T-helper 2 cell treated with Interferon-gamma antibody and Interleukin-4, amounts not matched to agents 5 μg/mL and 100 μg/mL, for 36 hours (primary cell): ENCODE measurements at places on chromosomes 1 and 21.
A peak's percentile ranks its signal among the peaks of the same experiment; 100 is the strongest.

GRCh38 chr1:165891111-165891860, 63.9 kb downstream of the UCK2 start:
- no peak for DNase-seq

DNA sequence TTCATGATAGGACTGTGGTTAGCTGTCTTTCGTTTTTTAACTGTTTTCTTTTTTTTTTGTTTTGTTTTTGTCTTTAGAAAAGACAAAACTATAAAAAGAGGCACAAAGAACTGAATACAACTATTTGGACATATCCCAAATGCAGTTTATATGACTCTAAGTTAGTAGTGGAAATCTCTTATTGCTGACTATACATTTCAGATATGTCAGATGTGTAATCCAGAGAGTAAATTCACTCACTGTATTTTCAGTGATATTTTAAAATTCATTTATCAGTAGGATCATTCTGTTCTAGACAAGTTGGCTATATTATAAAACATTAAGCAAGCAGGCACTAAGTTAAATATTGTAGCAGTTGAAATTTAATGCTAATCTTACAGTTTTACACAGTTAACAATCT, 5.7 kb downstream of the RAP1A start:
- no peak for DNase-seq

GRCh38 chr1:234495231-234495990, 16.4 kb upstream of the TARBP1 start:
- no peak for DNase-seq

- DNase-seq = no peak
Observed at GRCh38 chr1:11342621-11343032, 69.6 kb downstream of the UBIAD1 start.

DNA sequence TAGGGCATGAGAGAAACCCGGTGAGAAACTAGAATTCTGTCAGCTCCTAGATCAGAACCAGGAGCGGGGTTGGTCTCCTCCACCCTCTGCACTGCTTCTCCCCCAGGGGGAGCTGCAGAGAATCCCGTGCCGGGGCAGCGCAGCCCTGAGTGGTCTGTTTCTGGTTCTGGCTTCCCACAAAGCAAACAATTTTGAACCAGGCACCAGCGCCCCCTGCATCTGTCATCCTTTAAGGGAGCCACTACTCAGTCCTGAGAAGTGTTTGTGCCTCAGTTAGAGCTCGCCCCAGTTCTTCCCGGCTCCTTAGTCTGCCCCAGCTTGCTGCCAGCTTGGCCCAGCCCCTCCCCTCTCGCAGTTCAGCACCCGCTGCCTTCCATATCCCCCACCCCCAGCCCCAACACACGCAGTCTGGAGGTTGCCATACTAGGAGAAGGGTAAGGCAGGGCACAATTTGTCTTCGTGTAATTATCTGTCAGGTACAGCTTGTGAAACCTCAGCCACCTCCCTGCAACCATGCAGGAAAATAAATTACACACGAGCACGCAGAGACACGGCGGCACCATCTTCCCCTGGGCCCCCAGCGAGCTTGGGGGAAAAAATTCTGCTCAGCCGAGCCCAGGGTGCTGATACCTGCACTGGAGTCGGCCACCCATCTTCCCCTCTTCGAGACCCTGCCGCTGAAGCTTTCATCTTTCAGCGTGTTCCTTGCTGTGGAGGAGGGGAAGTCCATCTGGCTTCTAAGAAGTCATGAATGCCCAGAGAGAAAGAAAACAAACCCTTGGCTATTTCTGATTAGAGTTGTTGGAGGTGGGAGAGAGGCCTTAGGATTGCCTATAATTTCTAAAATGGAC, 62.6 kb upstream of the CD1D start:
- DNase-seq = peak; percentile 24

DNA sequence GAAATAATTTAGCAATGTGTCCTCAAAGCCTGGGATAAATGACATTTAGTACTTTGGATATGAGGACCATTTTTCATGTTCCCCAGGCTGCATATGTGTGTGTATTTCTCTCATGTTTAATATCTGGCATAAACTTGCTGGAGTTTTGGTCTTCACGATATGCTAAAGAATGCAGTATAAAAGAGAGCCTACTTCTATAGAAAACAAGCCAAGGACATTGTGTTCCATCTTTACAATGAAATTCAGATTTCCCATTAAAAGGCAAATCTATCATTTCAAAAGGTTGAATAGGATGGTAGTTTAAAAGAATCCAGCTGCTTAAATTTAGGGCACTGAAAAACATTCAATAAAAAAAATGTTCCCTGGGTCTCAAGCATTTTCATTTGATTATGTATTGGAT, 169.0 kb upstream of the C1orf105 start:
- no peak for DNase-seq

DNA sequence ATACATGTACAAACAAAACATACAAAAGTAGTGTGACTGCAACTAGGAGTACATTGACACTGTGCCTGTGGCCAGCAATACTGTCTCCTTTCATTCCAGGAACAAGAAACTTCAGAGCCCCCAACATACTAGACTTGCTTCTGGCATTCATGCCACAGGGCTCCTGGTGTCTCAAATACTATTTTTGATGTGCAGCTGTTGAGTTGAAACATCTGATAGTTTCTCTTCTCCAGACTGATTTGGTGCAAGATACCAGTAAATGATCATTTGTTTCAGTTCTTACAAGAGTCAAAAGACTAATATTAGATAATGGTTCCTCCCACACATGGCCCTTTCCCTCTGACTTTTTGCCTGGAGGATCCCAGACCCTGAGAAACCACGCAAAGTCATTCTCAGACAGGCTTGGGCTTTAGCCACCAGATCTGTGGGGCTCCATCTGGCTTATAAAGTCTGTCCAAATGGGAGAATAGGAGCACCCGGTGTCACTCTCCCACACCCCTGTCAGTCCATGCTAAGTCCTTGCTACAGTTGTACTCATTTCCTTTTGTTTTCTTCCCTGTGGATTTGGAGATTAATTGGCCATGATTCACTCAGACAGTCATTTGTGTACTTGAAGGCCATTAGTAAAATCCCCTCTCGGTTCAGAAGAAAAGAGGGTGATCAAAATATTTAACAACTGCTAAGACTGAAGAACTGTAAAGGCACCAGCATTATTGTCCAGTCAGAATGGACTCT, 163.5 kb upstream of the RUNX1 start:
- no peak for DNase-seq

DNA sequence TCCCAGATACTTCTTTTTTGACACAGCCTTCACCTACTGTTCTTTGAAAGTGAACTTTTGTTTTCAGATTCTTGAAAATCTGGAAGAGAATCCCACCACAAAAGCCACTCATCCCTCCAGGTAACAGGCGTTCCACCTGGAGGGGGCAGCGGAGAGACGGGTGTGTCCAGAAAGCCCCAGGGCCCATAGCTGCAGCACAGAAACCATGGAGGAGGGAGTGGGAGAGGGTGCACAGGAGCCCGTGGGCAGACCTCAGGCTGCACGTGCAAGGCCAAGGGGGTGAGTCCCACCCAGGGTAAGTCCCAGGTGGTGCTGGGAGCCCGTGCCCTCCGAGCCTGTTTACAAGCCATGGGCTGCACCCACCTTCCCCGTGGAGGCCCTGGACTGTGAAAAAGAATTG, 86.5 kb downstream of the PSMG1 start:
- no peak for DNase-seq

DNA sequence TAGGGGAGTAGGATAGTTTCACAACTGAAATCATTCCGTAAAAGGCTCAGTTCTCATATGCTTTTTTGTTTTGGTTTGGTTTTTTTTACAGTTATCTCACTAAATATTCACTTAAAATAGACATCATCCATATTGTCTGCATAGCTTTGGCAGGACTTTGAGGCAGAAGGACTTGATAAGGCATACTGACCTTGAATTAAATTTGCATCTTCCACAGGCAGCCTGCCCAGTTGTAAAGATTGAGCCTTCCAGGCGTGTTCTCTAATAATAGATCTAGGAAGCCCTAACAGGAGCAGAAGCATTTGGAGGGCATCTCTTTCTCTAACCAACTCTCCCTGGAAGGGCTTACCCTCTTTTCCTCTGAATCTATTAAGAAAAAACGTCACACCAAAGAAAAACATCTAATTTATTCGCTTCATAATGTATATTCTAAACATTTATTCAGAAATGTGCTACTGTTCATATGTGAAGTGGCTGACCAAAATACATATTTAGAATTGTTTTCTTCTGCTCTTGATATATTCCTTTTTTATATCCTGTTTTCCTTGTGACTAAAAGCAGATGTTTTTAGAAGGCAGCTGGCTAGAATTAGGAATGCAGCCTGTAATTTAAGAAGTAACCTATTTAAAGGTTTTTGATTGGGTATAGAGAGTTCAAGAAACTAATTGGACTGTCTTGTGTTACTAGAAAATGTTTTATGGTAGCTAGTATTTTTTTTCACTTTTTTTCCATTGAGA, 20.2 kb downstream of the DESI2 start:
- DNase-seq = no peak

DNA sequence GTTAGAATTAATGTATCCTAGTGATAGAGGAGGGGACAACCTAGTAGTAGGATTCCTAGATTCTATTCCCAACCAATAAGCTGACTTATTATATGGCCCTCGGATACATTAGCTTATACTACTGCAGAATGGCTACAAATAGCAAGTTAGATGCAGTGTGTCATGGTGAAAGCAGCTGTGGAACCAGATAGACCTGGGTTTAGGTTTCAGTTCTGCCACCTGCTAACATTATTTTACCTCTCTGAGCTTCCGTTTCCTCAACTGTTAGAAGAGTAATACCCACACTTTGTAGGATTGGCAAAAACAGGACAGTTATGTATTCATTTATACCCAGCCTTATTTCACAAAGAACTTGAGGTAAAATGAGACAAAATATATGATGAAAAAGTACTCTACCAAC, 21.6 kb upstream of the MAGOH start:
- no peak for DNase-seq

DNA sequence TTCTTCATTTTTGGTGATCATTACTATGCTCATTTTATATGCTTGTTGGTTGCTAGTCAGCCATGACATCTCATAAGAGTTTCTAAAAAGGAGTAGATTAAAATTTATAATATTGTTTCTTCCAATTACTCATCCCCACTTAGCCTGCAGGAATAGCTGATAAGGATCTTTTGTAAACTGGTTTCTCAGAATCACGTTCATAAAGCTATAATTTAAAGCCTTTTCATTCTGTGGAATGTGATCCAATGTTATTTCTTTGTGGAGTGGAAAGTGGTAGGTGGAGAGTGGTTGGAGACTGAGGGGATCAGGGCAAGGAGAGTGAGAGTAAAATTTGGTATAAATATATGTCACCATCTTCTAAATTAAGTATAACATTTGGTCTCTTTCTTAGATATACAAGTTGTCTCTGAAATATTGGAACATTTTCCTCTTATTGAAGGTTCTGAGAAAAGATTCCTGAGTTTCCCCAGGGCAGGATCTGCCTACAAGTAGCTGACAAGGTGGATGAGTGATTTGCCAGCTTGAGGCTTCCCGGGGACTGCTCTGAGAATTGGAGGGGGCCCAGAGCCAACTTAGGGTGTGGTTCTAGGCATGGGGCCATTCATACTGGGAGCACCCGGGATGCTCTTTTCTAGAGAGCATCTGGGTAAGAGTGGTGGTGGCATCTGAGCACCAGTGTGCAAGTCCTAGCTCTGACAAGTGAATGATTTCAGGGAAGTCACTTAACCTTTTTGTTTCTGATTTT, 116.4 kb downstream of the TBX19 start:
- no peak for DNase-seq

DNA sequence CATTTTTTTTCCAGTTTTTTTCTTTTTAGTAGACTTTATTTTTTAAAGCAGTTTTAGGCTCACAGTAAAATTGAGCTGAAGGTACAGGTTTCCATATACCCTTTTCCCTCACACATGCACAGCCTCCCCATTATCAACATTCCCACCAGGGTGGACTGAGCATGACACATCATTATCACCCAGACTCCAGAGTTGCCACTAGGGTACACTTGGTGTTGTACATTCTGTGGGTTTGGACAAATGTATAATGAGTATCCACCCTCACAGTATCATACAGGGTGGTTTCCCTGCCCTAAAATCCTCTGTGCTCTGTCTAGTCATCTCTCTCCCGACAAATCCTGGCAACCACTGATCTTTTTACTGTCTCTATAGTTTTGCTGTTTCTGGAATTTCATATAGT, 3.0 kb upstream of the AIM2 start:
- DNase-seq = no peak

- no peak for DNase-seq
Observed at GRCh38 chr1:5394111-5394510, 598.1 kb downstream of the NPHP4 start.
